ENCODE measurements at places on chromosomes 1 and 21.
A peak's percentile ranks its signal among the peaks of the same experiment; 100 is the strongest.

DNA sequence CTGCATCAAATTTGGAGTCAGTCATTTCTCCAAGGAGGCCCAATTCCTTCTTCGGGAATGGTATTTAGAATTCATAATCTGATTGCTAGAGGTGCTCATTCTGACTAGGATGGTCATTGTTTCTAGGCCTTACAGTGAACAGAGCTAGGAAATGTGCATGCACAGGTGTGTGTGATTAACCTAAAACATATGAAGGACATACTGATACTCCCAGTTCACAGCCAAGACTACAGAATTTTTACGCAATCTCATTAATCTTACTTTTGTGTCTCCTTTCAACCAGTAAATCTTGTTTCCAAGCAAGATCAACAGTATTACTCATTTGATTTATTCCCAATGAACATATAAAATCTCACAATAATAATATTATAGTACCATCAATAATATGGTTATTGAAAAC is 47.1 kb downstream of the NFASC start:
- no peak for DNase-seq

DNA sequence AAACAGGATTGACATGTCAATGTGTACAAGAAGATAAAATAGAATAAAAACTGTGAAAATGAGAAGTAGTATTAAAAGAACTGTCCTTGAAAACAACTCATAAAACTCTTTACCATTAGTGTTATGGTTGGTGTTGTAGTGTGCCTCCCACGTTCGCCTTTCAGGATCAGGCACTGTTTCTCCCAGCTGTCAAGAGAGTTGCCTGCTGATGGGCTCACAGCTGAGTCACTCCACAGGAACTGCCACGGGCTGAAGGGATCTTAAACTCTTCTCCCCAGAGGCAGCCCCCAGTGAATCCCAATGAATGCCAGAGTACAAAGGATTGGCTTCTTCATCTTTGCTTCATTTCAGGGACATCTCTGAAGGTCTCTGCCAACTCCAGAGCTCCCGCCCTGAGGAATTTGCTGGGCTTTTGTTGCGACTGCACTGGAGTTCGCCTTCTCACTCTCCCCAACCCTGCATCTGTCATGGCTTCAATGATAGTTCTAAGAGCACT is 119.6 kb downstream of the ADGRL2 start:
- peak; percentile 94 for DNase-seq

GRCh38 chr1:219518168-219518906 is 94.6 kb downstream of the ZC3H11B start:
- DNase-seq: peak; percentile 71

GRCh38 chr1:212977781-212978645 is 27.7 kb downstream of the VASH2 start:
- DNase-seq: no peak

GRCh38 chr1:226568975-226569741 is 20.6 kb downstream of the STUM start:
- no peak for DNase-seq
